ENCODE measurements at places on chromosomes 6 and 20.

DNA sequence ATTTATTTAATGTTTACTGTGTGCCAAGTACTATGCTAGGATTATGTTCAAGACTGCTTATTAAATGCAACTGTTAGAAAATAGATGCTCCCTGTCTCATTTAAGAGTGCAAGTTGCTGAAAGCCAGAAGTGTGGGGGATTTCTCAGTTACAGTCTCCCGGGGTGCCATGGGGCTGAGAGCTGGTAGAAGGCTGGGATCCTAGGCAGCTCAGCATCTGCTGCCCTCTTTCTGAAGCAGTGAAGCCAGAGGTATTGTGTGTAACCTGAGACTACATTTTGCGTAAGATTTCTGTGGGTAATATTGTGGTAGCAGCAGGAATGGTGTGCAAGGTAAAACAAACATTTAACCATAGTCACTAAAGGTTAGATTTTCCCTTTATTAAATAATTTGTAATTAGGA lies 120.6 kb downstream of the AKAP7 start:
- DNase-seq: no peak

DNA sequence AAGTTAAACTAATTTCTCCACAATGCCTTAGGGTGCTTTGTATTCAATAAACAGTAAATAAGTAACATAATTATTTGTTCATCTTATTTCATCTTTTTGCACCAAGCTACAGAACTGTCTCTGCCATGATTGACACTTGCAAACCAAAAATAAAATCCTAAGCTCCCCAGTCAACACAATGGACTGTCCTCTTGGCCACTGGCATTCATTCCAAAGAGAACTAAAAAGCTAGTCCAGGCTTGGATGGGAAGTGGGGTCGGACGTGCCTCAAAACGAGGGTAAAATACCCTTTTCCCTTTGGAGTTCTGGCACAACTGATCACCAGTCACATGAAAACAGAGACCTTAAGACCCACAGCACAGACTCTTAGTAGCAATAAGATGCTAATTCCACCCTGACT lies 66.4 kb upstream of the THBS2 start:
- no peak for DNase-seq

DNA sequence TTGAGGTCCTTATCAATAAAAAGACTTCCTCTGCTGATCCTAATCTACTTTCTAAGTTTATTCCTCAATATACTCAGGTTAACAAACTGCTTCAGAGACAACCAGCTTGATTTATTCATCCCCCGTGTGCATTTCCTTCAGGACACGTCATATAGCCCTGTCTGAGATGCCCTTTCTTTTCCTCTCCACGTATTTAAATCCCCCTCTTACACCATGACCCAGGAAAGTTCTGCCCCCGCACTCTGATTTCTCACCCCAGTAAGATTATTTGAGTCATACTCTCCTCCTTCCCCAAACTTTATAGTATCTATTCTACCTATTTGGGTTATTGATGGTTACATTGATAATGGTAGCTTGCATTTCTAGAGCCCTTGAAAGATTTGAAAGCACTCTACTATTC lies 9.8 kb upstream of the CGA start:
- no peak for DNase-seq

DNA sequence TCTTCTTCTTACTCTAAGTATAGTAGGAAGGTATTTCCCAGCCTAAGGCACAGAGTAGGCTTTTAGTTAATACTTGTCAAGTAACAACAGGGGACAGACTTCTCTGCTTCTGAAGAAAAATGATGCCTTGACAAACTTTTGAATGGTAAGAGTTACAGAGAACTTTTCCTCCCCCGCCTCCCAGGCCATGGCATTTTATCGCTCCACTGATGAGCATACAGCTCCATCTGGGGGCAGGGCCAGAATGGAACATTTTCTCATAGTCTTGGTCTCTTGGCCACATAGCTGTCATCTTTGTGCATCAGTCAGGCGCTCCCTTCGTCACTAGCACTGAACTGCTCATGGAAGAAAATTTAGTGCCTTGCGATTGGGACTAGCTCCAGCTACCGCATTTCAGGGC lies 1066.8 kb upstream of the CITED2 start:
- DNase-seq: no peak

DNA sequence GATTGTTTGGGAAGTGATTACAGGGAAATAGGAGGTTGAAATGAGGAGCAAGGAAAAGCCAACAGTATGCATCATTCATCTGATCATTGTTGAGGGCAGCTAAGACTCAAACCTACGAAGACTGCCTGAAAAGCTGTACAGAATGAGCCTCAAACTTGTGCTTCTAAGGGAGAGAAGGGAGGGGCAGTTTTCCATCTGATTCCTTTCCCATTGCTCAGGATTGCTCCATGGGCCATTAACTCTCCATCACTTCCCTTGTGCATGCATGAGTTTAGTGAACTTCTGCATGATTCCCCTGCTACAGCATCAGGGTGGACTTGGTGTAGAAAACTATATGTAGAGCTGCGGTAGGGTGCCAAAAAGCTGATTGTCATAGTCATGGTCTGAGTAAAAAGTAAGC lies 742.7 kb upstream of the SLC35B3 start:
- DNase-seq: no peak

DNA sequence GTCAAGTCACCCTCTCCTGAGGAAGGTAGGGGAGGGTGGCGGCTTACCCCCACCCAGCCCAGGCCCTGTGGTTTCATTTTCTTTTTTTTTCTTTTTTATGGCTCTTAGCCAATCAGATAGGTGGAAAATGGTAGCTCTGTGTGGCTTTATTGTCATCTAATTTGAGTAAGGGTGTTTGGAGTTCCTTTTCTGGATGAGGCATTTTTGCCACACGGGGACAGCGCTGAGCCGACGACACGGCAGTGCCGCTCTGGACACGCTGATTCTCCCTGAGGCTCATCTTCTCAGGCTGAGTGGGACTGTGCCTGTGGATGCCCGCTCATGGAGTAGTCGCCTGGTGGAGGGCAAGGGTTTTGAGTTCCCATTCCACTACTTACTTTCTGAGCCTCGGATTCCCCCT lies 37.6 kb upstream of the ANGPT4 start:
- DNase-seq: no peak

DNA sequence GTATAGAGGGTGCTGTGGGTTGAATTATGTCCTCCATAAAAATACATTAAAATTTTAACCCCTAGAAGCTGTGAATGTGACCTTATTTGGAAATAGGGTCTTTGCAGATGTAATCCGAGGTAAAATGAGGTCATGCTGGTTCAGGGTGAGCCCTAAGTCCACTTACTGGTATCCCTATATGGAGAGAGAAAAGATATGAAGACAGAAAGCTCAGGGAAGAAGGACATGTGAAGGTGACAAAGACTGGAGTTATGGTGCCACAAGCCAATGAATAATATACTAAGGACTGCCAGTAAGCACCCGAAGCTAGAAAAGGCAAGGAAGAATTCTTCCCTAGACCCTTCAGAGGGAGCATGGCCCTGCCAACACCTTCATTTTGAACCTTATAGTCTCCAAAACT lies 50.2 kb downstream of the PLN start:
- no peak for DNase-seq

DNA sequence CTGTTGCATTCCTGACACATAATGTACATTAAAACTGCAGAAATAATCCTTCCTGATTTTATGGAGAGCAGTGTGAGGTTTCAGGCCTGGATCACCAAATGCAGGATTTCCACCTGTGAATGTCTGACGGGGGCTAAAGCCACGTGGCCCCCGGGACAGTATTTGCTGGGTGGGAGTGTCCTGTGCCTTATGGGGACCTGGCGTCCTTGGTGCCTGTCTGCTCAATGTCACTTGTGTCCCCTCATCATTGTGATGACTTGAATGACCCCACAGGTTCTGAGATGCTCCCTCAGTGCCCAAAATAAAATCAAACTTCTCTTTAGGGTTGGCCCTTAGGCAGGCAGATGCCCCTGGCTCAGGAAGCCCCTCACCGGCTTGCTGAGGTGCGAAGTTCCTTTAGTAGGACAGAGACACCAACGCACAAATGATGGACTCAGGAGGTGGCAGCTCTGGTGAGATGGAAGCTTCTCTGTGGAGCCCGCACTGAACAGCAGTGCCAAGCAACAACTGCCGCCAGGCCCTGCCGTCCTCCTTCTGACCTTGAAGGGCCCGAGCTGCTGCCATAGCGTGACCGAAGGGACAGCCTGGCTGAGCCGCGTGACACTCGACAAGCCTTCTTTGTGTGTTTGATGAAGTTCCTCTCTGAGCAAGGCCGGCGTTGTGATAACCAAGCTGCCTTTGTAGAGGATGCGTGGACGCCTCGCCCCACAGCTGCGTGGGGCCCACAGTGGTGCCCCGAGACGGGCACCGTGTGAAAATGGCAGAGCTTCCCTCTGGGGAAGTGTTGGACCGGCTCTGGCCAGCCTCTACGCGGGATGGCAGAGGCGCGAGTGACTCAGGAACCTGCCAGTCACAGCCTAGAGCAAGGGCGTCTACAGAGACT lies 30.9 kb downstream of the FRMD1 start:
- DNase-seq: peak; percentile 91

DNA sequence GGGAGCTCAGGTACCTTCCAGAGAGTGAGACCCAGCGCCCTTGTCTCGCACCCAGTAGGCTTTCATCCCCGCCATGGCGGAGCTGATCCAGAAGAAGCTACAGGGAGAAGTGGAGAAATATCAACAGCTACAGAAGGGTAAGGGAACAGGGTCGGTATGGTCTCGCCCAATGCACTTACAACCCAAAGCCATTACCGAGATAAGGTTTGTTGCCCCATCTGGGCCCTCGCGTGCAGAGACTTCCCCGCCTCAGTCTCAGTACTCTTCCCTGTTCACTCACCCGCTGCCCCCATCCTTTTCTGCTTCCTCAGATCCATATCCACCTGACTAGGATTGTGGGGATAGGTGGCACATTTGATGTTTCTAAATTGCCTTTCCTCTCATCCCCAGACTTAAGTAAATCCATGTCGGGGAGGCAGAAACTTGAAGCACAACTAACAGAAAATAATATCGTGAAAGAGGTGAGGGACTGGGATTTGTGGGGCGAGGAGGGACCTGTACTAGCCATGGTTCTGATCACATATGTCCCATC lies 449 bp downstream of the PFDN6 start:
- no peak for DNase-seq

DNA sequence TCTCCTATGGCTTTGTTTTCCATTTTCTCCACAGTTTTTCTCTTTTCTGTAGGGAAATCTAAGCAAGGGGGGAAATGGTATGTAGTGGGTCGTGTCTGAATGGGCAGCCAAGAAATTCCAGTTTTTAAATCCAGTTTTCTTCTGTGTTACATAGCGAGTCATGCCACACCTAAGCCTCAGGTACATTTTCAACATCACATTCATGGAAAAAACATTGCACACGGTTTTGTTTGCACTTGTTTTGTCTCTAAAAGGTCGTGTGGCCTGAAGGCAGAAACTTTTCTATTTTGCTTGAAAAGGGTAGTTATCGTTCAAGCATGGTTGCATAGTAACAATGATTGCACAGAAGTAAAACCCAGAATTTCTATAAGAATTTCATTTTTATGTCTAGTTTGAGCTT lies 70.5 kb downstream of the MOXD1 start:
- DNase-seq: no peak
